COLO829 (cell line): ENCODE measurements at places on chromosomes 6 and 20.

DNA sequence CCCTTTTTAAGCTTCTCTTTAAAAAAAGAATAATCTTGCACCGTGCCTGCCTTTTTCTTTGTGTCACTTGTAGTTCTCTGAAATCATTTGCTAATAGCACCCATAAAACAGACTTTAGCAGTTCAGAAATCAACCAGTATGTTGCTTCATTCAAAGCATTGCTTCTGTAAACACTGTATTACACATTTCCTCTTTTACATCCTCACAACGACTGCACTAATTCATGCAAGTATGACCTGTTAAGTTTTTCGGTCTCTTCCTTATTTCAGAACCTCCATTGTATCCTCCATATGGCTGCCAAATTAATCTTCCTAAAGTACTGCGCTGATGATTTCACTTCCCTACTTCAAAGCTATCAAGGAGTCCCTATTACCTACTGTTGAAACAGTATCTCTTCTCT lies 142.9 kb upstream of the RNF217 start:
- no peak for DNase-seq

DNA sequence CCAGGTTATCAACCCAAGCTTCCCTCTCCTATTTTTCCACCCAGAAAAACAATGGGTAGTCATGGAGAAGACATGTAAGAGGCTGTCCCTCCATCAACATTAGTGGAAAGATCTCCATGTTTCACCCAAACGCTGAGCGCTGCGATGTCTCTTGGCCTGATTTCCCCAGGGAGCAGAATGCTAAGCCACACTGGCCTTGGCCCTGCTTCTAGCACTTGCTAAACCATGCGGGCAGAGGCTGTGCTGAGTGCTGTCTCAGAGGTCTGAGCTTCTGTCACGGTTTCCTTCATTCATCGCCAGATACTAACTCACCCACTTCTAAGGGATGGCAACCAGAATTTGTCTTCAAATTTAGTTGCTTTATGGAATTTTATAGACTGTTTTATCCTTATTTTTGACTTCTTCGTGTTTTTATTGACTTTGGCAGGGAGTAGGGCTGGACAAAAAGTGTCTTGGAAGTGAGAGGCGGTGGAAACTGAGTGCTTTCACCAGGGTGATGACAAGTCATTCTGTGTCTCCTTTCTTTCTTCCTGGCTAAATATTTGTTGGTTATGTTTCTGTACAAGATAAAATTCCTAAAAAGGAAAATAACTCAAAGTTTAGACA lies 181.4 kb upstream of the UST start:
- DNase-seq = no peak

- DNase-seq = no peak
Observed at GRCh38 chr20:4022386-4023286, 7.3 kb upstream of the RNF24 start.

DNA sequence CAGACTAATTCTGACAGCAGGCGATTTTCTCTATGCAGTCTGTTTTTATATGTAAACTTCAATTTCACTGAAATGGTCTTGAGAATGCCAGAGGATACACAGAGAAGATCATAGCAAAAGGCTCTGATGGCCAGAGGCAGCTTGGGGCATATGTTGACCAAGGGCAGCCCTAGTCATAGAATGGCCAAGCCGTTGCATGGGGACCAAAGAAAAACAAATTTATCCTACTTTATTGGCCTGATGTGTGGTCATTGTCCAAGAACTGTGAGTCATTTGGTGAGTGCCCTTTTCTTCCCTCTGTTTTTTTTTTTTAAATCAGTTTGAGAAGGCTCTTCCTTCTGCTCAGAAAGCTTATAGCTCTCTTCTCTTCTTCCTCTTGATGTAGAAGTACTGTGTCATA lies 5.8 kb downstream of the HDGFL1 start:
- DNase-seq = peak; percentile 11

DNA sequence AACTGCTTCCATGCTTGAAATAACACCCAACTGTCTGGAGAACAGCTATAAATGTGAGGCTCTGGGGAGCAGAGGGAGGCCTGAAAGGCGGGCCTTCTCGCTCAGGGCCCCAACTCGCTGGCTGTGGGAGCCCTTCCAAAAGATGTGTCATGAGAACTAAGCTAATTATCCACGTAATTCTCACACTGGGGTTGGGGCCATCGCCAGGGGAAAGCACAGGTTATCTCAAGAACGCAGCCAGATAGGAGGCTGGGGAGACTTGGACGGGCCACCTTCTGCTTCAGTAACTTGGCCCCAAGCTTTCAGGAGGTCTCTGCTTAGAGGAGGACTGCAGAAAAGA lies 1.6 kb downstream of the PXDC1 start:
- no peak for DNase-seq

DNA sequence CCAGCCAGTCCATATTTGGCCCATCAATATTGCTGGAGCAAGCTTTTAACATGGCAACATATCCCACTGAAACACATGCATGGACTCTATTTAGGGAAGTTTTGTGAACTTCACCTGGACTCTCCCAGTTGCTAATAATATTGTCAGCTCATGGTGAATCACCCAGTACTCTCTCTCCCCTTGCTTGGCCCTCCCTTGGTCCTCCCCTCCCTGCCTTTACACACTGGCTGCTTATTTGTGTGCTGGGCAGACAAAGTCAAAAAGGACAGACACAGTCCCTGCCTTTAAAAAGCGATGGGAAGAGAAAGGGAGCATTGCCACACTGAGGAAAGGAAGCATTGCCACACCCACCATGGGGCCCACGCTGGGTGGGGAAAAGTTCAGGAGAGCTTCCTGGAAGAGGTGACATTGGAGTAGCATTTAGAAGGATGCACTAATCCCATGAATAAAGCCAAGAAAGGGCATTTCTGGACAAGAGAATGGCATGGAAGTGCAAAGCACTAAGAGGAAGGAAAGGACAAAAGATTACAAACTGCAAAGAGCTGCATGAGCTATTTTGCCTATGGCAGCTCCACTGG lies 143.4 kb upstream of the EXOC2 start:
- DNase-seq = no peak

DNA sequence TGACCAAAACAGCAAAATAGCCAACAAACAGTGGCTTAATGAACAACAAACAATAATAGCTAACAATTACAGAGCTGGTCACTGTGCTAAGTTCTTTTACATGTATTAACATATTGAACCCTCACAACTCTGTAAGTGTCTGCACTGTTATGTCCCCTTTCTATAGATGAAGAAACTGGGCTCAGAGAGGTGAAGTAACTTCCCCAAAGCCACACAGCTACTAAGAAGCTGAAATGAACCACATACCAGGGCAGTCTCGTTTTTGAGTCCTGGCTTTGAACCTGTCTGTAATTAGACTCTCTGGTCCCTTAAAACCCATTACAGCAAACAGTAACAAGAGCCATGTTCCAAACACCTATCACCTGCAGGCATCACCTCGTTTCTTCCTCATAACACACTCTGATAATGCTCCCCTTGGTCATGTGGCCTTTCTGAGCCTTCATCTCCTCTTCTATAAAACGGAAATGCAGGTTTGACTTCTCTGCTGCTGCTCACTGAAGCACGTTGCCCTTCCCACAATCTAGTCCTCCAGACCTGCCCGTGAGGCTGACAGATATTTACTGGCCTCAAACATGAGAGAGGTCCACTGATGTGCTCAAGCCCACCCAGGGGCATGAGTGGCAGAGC lies 23.3 kb downstream of the KCNK15 start:
- DNase-seq = no peak

DNA sequence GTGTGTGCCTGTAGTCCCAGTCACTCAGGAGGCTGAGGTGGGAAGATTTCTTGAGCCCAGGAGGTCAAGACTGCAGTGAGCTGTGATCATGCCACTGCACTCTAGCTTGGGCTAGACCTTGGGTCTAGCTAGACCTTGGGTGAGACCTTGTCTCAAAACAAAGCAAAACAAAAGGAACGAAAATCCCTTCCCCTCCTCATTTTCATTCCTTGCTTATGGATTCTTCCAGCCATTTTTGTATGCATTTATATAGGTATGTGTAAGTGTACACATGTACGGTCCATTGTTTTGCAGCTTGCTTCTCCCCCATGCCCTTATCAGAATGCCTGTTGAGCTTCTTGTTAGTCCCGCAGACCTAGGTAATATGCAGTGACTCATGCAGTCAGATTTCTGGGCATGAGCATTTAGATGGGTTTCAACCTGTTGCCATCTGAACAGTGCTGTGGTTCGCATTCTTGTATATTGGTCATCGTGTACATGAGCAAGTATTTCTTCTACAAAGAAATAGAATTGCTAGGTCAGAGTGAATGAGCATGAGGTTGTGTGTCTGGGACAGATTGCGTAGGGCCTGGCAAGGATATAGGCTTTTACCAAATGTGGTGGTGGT lies 73.2 kb downstream of the ATRN start:
- no peak for DNase-seq

DNA sequence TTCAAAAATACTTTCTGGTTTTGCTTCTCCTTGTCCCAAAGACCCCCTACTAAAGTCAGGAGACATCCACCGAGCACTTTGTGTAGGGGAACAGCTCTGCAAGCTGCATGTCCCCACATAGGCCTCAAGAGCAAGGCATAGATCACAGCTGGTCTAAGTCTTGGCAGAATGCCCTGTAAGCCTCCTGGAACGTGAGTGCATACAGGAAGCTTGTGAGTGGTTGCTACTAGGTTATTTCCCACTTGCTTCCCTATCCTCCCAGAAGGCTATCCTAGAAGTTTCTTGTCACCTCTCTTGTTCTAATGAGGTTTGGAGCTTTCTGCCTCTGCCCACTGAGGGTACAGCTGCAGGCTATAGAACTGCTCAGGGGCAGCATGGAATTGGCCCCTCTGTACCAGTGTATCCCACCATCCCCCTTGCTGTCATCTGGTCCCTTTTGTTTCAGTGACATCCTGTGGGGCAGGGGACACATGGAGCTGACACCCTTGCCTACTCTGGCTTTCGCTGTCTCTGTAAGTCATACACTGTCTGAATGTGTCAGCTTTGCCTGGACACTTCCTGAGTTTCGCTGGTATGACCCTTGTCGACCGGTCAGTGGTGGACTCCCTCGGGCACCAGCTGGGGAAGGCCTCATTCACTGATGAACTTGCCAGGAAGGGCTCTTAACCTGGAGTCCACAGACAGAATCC lies 35.6 kb upstream of the KCNK16 start:
- no peak for DNase-seq

DNA sequence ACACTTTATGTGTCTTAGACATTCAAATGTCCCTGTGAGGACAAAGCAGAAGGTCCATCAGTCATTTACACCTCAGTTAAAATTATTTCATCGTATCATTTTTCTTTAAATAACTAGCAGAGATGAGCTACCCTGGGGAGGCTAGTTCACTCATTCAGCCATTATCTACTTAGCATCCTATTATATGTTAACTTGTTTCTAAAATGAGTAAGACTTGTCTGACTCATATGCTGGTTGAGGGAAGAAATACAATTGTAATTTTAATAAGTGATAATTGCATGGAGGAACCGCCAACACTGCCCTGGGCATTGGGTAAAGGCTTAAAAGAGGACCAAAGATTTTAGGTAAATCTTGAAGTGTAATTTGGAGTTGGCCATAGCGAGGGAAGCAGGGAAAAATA lies 12.4 kb upstream of the PTPRK start:
- no peak for DNase-seq

GRCh38 chr6:67667637-67668422 lies 967.3 kb upstream of the ADGRB3 start:
- DNase-seq = no peak

DNA sequence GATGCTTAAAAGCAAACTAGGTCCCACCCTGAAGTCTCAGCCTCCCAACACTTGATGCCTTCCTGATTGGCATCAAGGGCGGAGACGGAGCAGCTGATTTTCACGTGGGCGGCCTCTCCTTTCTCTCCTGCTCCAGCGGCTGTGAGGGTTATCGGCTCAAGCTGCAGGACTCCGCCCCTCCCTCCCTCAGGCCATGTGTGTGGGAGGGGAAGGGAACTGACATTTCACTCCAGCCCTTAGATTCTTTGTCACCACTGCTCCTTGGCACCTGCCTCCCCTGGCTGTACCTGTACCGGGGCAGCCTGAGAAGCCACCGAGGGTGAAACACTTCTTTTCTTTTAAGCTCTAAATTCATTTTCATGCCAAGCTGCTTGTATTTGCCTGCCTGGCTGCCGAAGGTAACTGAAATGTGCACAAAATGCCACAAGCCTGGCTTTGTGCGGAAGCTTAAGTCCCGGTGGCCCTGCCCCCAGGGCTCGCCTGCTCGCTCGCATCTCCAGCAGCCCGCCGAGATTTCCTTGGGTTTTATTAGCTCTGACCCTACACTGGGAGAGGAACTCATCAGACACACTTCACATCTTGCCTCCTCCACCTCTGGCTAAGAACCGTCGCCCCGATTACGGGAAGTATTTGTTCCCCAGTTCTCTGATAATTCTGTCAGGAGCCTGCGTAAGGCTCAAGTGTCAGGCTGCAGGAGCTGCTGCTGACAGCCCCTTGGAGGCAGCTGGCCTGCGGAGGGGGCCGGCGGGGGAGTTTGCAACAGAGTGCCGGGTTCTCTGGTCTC lies 9.6 kb upstream of the CPNE5 start:
- DNase-seq = peak; percentile 94

DNA sequence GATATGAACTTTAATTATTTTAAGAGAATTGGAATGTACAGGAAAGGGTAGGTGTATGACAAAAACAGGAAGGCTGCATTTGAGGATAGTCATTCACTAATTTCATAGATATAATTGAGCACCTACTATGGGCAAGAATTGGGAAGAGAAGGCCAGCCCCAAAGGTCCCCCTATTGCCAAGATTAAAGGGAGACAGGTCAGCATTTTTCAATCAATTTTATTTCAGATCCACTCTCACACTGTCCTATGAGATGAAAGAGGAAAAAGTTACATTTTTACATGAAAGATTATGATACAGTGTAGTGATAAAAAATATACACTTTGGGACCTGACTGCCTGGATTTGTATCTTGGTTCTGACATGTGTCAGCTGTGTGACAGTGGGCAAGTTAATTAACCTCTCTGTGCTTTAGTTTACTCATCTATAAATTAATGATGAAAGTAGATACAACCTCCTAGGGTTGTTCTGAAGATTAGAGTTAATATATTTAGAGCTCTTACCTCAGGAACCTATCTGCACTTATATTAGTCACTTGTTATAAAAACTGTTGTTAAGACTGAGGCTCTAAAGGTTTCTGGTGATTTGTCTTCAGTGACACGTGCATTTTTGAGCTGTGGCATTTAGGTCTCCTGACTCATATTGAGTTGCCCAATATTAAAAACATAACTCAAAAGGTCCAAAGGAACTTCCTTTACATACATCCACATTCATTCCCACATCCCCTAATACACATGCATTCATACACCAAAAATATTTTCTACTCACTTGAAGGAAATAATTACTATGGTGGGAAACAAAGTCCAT lies 45.7 kb downstream of the SCGN start:
- no peak for DNase-seq

- no peak for DNase-seq
Observed at GRCh38 chr20:60669211-60669610, 582.9 kb upstream of the CDH4 start.
